ENCODE measurements at places on chromosomes 6 and 20. TPM values are rescaled to one million over a fixed set of nuclear protein-coding genes. Genes with fewer than 3 reads are reported as not detected.

GRCh38 chr20:19205981-19206396, 6.5 kb upstream of the SLC24A3 start:
- H3K4me3 ChIP-seq, result no peak overlapping the region
- H3K27ac ChIP-seq, result no peak overlapping the region
- H3K27me3 ChIP-seq, result no peaks in the 10 kb centered on the region
- H3K4me1 ChIP-seq, result peaks cover 1% of the 10 kb centered on the region
- no peaks in the 10 kb centered on the region for H3K36me3 ChIP-seq

GRCh38 chr20:51833326-51833725, 31.0 kb upstream of the SALL4 start:
- H3K27ac ChIP-seq, result no peak overlapping the region
- DNase-seq, result no peak
- no peak overlapping the region for H3K4me3 ChIP-seq
- no peaks in the 10 kb centered on the region for H3K4me1 ChIP-seq
- H3K36me3 ChIP-seq, result no peaks in the 10 kb centered on the region

- no peaks in the 10 kb centered on the region for H3K36me3 ChIP-seq
- H3K27ac ChIP-seq, result no peak overlapping the region
- peaks cover 3% of the 10 kb centered on the region for H3K4me1 ChIP-seq
- no peaks in the 10 kb centered on the region for H3K27me3 ChIP-seq
Measured at GRCh38 chr20:33575282-33575681, 85.4 kb downstream of the CBFA2T2 start.

- DNase-seq, result no peak
- no peak overlapping the region for H3K4me3 ChIP-seq
- no peak overlapping the region for H3K27ac ChIP-seq
- no peaks in the 10 kb centered on the region for H3K4me1 ChIP-seq
- H3K36me3 ChIP-seq, result no peaks in the 10 kb centered on the region
Measured at GRCh38 chr6:113122060-113122459, 735.1 kb upstream of the MARCKS start.

- no peaks in the 10 kb centered on the region for H3K27me3 ChIP-seq
- no peak for DNase-seq
- no peaks in the 10 kb centered on the region for H3K36me3 ChIP-seq
- H3K27ac ChIP-seq, result no peak overlapping the region
- H3K4me1 ChIP-seq, result no peaks in the 10 kb centered on the region
Measured at GRCh38 chr6:138609801-138610430, 110.6 kb upstream of the NHSL1 start.

DNA sequence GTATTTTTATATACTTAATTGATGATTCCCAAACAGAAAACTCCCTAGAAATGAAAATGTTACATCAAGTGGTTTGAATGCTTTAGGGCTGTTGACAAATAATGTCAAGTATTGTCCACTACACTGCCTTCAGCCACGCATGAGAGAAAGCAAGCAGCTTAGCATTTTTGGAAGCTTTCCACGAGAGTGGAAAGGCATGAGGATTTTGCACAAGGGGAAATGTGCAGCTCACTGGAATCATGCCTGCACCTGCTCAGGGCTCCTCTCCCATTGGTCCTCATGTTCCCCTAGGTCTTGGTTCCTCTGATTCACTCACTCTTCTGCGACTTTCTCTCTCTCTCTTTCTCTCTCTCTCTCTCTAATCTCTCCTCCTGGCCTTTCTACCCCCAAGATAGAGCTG, 439.5 kb upstream of the CDH4 start:
- no peaks in the 10 kb centered on the region for H3K36me3 ChIP-seq
- H3K27me3 ChIP-seq, result no peaks in the 10 kb centered on the region
- no peaks in the 10 kb centered on the region for H3K4me1 ChIP-seq
- H3K27ac ChIP-seq, result no peak overlapping the region

DNA sequence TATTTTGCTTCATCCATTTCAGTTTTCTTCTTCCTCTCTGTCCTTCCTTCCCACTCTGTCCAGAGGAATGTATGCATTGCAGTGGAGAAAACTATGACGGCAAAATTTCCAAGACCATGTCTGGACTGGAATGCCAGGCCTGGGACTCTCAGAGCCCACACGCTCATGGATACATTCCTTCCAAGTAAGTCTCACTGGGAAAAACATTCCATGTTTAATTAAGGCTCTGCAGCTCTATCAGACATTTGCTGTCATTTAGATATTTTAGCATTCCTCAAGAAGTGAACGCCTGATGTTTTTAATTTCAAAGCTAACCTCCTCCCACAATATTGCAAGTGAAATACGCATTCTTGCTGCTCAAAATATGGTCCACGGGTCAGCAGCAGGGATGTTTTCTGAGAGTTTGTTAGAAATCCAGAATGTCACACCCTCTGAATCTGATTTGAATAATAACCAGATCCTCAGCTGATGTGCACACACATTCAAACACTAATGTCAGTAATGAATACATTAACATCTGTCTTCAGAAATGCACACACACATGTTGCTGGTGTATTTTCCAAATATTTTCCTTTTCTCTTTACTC, 12.8 kb downstream of the PLG start:
- no peaks in the 10 kb centered on the region for H3K27me3 ChIP-seq
- H3K36me3 ChIP-seq, result no peaks in the 10 kb centered on the region
- no peaks in the 10 kb centered on the region for H3K4me1 ChIP-seq
- no peak for DNase-seq
- H3K4me3 ChIP-seq, result no peak overlapping the region

- no peak for DNase-seq
- H3K27ac ChIP-seq, result peak within 1 kb of the TSS; percentile 44
Measured at GRCh38 chr6:31776989-31777666, at the start of gene VWA7. TSS of gene VWA7 (minus strand) at chr6:31777328. CDS start at chr6:31776779, 549 bp downstream.

Gene UNC5CL
- 3.1 TPM for total RNA-seq

Gene NKAPL
- 1.5 TPM for total RNA-seq

Gene TP53TG5
- not detected for total RNA-seq

Gene MAS1
- total RNA-seq, result not detected
